ENCODE measurements at places on chromosomes 5 and 9.

GRCh38 chr5:8458038-8458383 lies 589.1 kb downstream of the MTRR start:
- no peak for DNase-seq

DNA sequence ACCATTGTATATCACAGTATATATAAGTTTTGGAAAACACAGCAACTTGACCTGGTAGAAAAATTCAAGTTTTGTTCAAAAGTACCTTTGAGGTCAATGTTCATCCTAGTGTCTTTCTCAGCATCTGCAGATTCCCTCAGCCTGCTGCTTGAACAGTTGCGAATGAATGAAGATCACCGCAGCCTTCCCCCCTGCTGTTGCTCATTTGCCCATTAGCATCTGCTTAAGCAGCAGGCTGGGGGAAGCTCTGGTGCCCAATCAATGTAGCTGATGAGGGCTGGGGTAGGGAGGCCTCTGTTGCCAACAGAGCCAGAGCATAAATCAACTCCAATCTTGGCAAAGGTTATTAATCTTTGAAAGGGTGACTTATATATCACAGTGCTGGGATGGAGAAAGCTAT lies 586.5 kb upstream of the PTPRD start:
- DNase-seq = no peak

DNA sequence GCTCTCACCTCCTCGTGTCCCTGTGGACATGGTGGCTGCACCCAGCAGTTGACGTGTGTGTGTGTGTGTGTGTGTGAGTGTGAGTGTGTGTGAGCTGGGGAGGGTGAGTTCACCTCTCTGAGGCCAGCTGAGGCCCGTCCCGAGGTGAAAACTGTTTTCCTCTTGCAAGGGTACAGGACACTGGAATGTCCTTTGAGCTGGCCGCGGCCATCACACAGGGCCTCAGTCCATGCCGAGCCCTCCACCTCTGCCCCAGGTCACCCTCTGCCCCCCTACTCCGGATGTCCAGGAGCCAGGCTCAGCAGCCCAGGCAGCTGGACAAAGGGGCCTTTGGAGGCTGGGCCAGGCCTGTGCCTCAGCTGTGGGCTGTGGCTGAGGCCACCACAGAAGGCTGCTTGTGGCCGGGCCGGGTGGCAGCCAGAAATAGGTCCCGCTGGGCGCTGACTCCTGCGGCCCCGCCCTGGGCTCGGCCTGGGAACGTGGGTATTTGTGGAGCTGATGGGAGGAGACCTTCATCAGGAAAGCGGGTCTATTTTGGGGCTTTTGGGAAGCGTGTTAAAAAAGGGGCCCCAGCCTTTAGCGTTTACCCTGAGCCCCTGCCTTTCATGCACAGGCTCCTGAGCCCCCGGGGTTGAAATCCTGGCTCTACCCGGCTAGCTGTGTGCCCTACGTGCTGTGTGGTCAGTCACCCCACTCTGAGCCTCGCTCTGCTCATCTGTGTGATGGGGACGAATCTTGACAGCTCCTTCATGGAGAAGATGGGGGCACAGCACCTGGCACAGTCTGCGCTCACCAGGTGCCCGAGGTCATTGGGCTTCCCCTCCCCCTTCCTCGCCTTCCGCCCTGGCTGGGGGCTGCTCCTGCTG lies 75.1 kb upstream of the IER5L start:
- DNase-seq = peak; percentile 31

DNA sequence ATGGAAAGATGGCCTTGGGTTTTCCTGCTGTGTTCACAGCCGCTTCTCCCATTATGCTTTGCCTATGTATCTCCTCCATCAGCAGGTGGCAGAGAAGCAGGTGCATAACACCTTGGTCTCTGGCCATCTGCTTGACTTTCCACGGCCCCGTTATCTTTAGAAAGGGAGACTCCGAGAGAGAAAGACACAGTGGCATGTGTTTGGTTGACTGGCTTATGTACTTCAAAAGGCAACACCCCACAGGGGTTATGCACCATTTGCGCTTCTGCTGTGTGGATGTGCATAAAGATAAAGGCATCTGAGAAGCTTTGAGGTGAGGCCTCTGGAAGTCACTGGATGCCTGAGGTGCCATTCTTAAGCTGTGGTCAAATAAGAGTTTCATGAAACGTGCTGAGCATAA lies 138.4 kb downstream of the EGFLAM start:
- DNase-seq = no peak

DNA sequence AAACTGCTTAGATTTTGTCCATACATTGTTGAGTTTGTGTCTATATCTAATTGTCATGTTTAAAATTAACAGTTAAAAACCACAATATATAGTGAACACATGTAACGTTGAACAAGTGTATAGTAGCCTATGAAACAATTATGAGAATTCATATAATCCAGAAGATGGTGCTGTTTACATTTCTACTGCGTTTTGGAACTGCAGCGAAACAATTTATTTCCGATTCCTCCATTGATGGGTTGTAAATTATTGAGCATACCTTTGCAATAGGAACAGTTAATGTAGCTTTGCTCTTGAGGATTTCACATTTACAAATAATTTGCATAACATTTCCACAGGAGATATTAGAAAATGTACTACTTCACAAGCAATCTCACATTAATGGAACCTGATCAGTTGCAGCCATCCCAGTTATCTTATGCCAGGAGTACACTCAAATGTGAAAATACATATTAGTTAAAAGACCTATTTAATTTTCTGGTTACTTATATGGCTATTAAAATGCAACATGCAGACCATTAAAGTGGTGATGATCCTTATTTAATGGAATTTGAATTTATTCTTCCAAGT lies 411.8 kb downstream of the CDH10 start:
- DNase-seq = peak; percentile 47

GRCh38 chr9:14362175-14362574 lies 48.2 kb upstream of the NFIB start:
- no peak for DNase-seq

Measured in SK-MEL-5 (cell line).